ENCODE measurements at places on chromosomes 2 and 18.
A peak's percentile ranks its signal among the peaks of the same experiment; 100 is the strongest.

DNA sequence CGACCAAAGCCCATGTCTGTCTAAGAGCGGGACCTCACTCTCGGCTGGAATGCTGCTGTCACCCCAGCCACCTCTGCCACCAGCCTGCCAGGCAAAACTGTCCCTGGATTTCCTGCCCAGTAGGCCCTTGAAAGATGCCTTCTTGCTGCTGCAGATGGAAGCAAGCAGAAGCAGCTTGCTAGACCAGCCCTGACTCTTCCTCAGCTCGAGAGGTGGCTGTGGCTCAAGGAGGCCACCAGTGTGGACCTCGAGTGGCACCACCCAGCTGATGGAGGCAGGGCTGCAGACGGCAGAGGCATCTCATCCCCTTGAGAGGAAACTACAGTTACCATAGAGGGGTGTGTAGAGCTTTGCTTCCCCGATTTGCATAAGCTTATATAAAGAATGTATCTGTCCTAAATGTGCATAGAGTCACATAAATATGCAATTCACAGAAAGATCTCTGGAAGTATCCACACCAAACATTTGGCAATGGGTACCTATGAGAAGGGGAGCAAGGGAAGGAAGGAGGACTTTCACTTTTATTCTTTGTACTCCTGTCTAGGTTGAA, 20.6 kb downstream of the ADCY3 start:
- no peak for DNase-seq

- no peak for DNase-seq
These were observed 65.3 kb downstream of the ZC3H6 start for GRCh38 chr2:112340475-112341267.

- no peak for DNase-seq
These were observed 1598.9 kb upstream of the PIK3C3 start for GRCh38 chr18:40356168-40356567.

DNA sequence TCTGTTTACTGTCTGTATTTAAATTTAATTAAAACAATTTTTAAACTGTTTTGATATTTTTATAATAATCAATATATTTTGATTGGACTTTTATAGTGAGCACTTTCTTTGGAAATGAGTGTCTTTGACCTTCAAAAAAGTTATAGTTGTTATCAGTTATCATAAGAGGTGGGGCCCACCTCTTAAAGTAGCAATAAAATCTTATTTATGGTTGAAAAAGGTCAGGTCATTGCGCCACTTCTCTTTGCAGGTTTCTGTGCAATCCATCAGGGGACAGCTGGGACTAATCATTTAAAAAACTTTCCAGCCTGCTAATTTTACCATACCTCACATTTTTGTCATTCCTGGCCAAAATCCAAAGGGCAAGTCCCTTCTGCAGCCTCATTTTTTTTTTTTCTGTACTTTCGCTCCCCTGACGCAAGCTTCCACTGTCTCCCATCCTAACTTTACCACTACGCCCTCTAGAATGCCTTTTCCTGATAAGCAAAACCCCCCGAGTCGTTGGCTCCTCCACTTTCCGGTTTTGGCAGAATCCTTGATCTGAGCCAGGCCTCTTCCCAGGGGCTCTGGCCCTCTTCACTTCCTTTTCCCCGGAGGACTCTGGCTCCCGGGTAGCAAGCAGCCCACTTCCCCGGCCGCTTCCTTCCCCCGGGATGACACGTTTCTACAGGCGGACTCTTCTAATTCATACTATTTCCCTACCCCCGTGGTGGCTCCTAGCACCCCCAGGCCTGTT, 1.1 kb upstream of the SEH1L start:
- DNase-seq = peak; percentile 80

- no peak for DNase-seq
These were observed 809.9 kb downstream of the TSN start for GRCh38 chr2:122565364-122565763.

GRCh38 chr2:172655091-172655837, 80.4 kb upstream of the RAPGEF4 start:
- DNase-seq = no peak

DNA sequence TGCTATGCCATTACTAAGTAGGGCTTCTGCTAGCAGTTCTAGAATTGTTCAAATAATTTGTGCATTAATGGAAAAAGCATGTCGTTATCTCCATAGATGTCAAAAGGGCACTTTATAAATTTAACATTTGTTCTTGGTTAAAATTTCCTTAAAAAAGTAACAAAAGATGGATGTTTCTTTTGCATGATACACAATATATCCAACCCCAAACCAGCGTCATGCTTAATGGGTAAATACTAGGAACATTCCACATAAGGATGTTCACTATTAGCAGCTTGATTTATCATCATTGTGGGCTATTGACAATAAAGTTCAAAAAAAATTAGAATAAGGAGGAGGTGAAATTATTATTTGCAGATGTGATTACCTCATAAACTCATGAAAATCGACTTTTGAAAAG, 79.7 kb downstream of the GREB1L start:
- no peak for DNase-seq

- DNase-seq = no peak
These were observed 685.6 kb upstream of the NXPH2 start for GRCh38 chr2:139465789-139466188.

GRCh38 chr2:16462958-16463357, 202.7 kb downstream of the CYRIA start:
- no peak for DNase-seq

- no peak for DNase-seq
These were observed 17.6 kb downstream of the PTPRM start for GRCh38 chr18:7584646-7585275.

- DNase-seq = no peak
These were observed 332.0 kb downstream of the PIK3C3 start for GRCh38 chr18:42287047-42287446.

DNA sequence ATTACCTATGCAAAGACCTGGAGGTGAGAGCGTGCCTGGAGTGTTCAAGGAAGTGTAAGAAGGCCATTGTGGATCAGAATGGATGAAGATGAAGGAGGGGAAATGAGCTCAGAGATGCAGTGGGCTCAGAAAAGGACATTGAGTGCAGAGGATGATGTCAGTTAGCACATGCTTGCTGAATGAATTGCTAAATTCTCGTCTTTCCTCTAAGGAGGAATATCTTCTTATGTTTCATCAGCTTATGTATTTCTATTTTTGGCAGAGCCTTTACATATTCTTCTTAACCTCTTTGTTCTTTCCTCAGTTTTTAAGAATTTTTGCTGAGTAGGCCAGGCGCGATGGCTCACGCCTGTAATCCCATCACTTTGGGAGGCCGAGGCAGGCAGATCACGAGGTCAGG, 30.9 kb downstream of the FAM171B start:
- DNase-seq = no peak

DNA sequence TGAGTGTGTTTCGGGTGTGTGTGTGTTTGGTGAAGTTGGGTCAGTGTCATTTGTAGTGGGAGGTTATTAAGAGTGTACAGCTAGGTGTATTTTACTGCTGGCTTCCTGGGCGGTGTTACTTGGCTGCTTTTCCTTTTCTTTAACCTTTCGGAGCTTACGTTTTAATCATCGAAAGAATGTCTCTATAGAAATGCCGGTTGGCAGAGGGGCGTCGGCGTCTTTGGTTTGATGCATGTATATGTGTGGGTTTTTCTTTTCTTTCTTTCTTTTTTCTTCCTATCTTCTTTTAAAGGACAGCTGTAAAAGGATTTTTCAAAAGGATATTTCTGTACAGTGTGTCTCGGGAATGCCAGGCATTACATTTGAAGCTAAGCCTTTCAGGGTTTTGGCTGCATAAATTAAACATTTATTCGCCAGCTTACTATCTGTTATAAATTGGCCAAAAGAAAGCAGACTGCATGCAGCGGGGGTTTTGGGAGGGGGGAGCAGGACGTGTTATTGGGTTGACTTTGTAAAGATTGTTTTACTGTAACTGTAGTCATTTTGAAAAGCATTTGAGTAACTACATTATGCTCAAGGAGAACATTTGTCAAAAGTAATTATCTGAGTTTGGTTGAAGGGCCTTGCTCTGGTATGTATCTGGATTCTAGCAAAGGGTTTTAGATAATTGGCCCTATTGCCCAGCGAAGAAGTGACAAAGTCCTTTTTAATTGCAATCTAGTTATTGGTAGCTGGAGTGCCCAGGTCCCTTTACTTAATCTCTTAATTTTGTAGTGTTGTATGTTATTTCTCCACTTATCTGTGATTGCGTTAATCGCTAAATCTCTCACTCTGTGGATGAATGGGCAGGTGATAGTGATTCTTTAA, 1.6 kb downstream of the ASXL3 start:
- no peak for DNase-seq

DNA sequence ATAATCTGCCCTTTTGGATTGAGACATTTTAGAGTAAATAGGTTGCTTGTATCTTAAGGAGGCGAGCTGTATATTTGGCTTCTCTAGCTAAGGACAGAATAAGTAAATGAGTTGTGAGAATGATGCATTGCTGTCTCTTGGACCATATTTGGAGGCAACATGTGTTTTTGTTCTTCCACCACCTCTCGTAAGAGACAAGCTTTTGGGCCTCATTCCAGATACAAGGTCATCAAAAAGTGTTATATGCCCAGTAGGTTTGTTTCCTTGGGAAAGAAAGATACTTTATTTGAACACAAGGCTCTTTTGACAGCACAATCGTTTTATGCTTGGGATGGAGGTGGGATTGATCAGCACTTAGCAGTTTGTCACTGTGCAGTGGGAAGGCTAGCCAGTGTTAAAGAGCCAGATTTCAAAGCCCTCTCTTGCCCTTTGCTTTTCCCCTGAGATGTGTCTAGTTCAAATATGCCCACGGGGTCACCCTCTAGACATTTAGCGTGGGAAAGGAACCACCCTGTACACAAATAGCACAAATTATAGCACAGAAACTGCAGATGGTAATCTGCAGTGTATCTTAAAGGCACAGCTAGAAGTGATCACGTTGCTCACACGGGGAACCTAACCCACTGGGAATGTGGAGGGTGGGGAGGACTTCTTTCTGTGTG, 131.3 kb downstream of the MAP4K4 start:
- DNase-seq = no peak

DNA sequence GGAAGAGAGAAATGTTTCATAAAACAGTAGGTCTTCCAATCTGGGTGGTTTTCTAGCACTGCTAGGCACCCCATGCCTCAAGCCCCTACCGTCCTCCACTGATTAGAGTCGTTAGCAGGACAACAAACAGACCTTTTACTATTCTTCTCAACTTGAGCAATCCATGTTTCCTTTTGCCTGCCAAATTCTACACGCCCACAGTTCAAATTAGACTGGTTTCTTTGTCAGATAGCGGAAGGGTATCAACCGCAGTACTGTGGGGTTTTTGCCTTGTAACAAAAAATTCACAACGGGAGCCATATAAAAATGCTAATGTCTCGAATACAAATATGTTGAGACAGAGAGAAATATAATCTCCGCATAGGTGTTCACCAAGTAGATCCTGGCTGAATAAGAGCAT, 59.9 kb downstream of the VIT start:
- no peak for DNase-seq

DNA sequence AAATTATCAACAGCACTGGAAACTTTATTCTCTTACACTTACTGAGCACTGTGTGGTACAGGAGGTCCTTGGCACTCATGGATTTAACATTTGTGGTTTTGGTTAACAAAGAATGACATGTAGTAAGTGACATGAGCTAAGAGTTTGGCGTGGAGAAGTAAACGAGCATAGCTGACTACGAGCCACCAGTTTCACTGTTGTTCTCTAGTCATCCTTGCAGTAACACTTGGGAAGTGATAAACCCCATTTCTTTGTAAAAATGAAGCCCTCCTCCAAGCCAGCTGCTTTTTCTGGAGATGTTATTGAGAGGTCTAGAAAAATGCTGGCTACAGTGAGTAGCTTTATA, 32.7 kb downstream of the QPCT start:
- no peak for DNase-seq

GRCh38 chr2:147989809-147990403, 30.6 kb downstream of the ORC4 start:
- peak; percentile 56 for DNase-seq

DNA sequence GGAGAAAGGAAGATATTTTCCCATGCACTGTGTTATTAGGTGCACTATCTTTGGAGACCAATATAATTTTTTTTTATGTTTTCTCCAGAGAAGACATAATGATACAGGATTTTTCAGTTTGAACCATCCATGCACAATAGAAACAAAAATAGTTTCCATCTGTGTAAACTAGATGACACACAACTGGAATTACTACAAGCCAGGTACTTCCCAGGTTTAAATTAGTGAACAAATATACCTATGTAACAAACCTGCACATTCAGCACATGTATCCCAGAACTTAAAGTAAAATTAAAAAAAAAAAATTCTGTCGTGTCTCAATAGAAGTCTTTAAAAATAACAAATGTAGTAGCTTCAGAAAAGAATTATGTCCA, 1616.8 kb upstream of the ACVR2A start:
- DNase-seq = no peak

DNA sequence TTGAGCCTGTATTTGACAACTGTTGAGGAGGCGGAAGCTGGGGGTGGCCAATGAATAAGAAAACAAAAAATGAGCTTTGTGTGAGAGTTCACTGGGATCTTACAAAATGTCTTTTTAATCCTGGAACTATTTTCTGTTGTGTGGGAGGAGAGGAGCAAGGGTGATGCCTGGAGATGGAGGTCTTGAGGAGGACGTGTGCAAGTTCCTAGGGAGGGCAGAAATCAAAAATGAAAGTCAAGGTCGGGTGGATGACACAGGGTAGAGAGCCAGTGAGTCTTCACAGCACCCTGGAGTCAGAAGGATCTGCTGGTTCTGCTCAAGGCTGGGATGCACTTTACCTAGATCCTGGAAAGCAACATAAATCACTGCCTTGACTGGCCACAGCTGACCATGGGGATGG, 180.3 kb upstream of the PKDCC start:
- DNase-seq = no peak

GRCh38 chr2:170815746-170816503, 762 bp upstream of the GAD1 start:
- DNase-seq = peak; percentile 75

DNA sequence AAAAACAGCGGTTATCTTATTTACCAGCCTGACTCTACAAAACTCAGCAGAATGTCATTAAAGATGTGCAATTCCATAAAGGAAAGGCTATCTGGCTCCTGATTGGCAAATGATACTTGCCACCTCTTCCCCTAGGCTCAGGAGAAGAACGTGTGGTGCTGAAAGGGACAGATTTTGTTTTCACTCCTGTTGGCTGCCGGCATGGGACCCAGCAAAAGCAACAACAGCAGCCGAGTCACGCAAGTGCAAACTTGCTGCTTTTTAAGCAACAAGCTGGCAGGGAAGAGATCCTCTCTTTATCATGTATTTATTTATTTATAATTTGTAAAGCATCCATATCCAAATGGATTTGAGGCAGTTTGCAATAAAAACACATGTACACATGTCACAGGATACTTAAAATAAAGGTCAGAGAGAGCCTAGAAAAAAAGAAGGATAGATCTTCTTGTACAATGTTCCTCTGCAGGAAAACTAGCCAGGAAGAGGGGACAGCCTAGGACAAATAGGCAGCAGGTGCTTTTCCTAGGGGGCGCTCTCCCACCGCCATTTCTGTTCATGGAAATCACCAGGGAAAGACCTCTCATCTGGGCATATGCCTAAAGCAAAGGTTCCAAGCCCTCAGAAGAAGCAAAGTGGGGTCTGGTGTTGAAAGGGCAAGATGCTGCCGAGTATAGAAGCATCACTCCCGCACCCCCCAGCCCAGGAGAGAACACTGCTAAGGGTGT, 799.3 kb downstream of the BCL11A start:
- no peak for DNase-seq

GRCh38 chr2:207341804-207342203, 176.1 kb upstream of the KLF7 start:
- DNase-seq = no peak
